ENCODE measurements at places on chromosomes 16 and 17.

DNA sequence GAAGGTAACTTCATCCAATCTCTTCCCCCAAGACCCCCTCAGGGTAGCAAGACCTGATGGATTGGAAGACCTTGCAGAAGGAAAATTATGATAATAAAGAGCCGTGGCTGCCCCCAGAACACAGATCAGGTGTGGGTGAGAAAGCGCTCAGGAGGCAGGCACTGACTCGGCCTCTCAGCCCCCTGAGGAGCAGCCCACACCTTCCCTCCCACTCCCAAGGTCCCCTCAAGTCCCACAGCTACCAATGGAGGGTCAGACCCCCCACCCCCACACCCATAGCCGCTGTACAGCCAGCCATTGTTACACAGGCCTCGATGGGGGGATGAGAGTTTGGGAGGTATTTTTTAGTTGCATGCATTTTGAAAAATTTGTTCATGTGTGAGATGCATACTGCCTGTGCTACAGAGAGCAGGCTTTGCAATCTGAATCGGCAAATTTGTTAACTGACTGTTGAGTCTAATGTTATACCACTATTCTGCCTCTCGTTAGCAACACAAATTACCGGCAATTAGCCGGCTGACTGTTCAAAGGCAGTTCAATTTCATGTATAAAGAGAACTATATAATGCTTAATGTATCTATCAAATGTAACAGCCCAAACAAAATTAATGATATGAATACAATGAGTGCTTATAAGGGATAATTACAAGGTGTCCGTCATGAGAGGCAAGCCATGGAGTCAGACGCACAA lies 211.7 kb downstream of the C16orf78 start:
- DNase-seq = peak; percentile 64

DNA sequence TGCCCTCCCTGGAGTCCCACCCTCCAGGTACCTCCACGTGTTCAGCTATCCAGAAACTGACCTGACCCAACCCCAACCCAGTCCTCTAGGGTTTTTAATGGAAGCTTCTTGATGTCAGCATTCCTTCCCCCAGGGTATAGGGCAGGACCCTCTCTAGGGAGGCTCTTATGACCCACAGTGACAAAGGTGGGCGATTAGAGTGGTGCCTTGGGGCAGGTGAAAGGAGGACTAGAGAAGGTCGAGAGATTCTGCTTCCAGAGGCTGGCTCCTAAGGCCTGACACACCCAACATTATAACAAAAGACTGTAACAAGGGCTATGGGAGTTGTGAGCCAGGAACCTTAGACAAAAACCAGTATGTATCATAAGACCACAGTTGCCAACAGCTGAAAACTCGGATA lies 17.2 kb downstream of the COX11 start:
- no peak for DNase-seq

DNA sequence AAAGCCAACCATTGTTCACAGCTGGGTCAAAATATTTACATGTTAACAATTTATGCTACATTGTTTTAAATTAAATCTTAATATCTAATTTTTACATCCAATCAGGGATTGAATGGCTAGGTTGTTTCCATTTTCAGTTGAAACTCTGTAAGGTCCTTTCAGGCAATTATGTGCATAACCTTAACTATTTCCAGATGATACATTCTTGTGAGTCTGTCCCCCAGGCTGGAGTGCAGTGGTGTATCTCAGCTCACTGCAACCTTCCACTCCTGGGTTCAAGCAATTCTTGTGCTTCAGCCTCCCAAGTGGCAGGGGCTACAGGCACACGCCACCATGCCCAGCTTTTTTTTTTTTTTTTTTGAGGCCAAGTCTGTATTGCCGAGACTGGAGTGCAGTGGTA lies 10.4 kb downstream of the CDC42EP4 start:
- DNase-seq = no peak

- no peak for DNase-seq
Measured at GRCh38 chr16:64830653-64831052, 291.2 kb downstream of the CDH11 start.

- no peak for DNase-seq
Measured at GRCh38 chr16:53952215-53953208, 248.6 kb downstream of the FTO start.
